NCI-H1694 treated with DMSO at 0.1 percent for 48 hours (cell line): ENCODE measurements at places on chromosomes 5 and 9.

DNA sequence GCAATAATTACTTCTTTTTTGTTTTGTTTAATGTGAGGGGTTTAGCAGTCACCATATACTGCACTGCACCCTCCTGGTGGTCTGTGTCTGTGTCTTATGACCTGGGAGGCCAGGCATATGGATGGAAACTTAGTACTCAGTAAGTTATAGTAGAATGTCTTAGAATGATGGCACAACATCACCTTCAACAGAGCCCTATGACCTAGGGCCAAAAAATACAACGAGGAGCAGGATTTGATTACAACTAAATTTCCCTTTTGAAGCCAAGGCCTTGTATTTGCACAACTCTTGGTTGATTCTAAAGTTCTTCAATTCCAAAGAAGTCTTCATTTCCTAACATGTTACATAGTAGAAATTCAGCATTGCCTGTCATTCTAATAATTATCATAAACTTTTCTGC, 422.1 kb upstream of the PIK3R1 start:
- DNase-seq, result no peak

DNA sequence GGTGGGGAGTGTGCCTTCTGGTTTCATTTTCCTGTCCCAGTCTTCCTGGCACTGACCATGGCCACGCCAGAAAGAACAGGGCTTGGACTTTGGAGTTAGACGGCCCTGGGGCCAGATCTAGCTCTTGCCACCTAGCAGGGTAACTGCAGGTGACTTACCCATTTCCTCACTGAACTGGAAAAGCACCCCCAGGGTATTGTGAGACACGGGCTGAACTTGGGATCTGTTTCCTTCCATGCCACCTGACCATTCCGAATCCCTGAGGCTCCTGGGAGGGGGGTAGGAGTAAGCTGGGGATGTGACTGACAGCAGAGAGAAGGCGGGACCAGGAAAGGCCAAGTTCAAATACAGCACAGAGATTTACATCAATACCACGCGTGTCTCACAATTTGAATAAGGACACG, 9.4 kb downstream of the HNRNPAB start:
- DNase-seq, result no peak

- no peak for DNase-seq
These were observed 3.8 kb downstream of the PRRX2 start for GRCh38 chr9:129669141-129669718.

- DNase-seq, result peak; percentile 61
These were observed 259.6 kb upstream of the RPS23 start for GRCh38 chr5:82537687-82538306.

DNA sequence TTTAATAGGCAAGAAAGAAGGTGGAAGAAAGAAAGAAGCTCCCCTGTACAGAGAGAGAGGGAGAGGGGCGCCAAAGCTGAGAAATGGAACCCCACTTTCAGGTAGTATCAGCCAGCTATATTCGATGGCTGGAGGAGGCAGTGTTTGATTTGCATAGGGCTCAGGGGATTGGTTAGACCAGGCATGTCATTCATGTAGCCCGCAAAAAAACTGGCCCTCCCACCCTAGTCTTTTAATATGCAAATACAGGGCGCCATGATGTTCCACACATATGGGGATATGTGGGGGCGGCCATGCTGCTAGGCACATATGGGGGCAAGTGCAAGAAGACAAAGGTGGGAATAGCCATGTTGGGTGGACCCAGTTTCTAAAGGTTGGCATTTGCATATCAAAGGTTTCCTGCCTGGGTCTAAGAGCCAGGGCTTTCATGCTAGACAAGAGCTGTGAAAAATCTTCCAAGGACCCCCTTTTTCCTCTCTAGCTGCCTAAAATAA, 174.4 kb upstream of the ADRA1B start:
- DNase-seq, result no peak

- DNase-seq, result no peak
These were observed 538.7 kb downstream of the PDE4D start for GRCh38 chr5:59354811-59355210.

DNA sequence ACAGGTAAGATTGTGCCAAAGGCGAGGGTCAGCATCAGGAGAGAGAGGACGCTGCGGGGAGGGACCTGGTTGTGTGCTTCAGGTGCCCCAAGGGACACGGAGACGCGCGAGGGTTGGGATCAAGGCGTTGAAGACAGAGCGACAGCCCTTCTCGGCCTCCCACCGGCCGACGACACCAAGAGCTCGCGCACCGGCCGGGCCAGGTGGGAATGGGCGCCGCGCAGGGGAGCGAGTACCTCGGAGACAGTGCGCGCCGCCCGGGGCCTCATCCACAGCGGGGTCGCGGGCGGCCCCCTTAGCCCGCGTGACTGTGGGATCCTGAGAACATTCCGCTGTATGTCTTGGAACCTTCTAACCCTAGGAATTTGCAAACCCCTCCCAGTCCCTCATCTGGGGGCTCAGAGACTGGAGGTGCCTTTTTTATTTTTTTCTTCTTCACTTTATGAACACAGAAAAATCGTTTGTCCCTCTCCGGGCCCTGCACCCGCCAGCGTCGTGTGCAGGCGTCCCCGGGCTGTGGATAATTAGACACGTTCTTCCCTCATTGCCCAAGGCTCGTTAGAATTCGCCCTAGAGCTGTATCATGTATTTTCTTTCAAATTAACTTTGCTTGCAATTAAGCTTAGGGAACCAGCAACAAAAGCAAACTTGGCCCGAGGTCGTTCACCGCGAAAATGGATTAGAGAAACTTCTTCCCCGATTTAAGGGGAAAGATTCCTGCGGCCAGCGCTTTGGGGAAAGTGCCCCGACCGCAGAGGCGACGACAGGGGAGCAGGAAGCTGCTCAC, 4.8 kb downstream of the FOXE1 start:
- no peak for DNase-seq

DNA sequence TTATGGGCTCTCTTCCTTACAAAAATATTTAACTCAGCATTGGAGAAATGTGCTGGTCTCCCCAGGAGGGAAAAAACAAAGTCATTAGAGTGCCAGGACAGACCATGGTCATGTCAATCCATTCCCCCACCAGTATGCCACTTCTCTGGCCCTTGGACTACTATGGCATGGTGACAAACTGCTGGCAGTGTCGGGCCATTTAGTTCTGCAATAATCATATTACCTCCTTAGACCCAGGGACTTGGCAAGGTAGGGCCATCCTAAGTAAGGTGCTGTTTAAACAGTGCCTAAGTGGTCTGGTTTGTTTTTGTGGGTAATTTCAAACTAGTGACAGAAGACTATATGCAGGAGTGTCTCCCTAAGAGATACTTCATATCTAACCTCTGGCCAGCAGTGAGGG, 177.8 kb upstream of the STK32A start:
- no peak for DNase-seq

- no peak for DNase-seq
These were observed 18.8 kb downstream of the RGS3 start for GRCh38 chr9:113482341-113482740.

GRCh38 chr9:27581826-27582225, 8.5 kb upstream of the C9orf72 start:
- DNase-seq, result no peak

DNA sequence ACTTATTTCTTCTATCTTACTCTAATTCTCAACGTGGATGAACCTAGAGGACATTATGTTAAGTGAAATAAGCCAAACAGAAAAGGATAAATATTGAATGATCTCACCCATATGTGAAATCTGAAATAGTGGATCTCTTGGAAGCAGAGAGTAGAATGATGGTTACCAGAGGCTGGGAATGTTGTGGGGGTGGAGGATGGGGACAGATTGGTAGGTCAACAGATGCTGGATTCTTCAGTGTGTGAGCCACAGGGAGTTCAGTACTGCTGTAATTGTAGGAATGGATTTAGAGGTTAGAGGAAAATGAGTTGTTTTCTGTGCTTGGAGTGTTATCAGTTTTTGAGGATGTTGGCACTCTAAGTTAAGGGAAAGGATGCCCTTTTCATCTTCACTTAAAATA, 190.6 kb downstream of the FBXL7 start:
- DNase-seq, result peak; percentile 26

DNA sequence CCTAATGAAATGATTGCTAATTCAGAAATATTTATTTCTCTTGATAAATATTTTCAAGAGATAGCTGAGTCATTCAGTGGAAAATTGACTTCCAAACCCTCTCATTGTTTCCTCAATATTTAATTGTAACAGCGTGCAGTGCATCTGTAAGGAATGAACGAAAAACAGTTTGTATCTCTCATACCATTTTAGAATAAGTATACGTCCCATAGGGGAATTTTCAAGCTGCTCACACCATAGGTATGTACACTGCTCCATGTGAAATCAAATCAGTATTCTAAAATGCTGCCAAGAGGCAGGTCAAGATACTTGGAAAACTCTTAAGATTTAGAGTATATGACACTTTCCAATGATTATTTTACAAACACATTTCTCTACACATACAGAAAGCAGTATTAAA, 202.2 kb downstream of the ARL15 start:
- no peak for DNase-seq

GRCh38 chr9:30329431-30329830, 2055.0 kb upstream of the ACO1 start:
- no peak for DNase-seq

GRCh38 chr5:136090319-136090718, 42.3 kb upstream of the SMAD5 start:
- no peak for DNase-seq

GRCh38 chr5:172283862-172284610, 472 bp upstream of the UBTD2 start:
- peak; percentile 36 for DNase-seq

GRCh38 chr9:3346549-3346948, 179.3 kb downstream of the RFX3 start:
- DNase-seq, result no peak

GRCh38 chr9:13027879-13028278, 251.6 kb downstream of the MPDZ start:
- DNase-seq, result peak; percentile 6

- DNase-seq, result no peak
These were observed 189.5 kb downstream of the SEC61B start for GRCh38 chr9:99411479-99412115.

- DNase-seq, result no peak
These were observed 182.1 kb upstream of the TRIM32 start for GRCh38 chr9:116504893-116505480.

DNA sequence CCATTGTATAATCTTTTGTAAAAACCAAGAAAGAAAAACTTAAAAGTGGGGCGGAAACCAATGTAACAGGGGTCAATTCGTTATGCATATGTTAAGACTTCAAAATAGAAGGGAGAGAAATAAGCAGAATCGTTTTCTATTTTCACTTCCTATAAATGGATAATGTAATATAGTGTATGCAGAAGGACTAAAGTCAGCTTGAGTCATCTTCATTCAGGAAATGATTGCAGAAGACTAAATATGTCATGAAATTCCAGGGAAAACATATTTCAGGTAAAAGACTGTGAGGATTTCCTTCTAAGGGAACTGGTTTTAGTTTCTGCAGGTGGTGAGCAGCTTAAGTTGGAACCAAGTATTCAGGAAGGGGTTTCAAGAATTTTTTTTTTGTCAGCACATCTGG, 753.3 kb downstream of the IRX1 start:
- DNase-seq, result no peak

DNA sequence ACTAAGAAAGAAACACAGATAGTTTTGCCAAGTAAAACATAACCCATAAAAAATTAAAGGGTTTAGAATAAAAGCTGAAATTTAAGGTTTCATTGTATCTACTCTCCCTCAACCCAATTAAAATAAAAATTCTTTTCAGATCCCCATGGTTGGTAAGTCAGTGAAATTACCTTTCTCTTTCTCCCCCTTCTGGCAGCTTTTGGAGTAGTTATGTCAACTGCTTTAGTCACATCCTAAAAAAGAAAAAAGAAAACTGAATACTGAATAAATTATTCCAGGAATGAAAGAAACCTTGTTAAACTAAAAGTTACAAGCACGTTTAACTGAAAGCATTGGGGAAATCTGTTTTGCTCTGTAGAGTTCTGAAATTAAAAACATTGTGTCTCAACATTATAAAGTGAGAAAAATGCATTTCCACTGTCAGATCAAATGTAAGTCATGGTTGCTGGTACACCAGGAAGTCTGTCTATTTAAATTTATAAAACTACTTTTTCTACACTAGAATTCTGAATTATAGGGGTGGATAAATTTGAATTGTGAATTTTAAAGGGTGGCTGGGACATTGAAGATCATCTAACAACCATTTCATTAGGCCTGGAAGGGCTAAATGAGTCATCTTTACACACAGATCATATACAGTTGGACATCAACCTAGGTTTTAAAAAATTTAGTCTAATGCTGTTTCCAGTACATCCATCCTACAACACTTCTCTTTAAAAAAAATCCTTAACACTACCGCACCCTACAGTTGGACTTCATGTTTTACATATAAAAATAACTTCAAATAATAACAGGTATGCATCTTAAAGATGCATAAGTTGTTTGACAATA, 24.7 kb downstream of the PSIP1 start:
- no peak for DNase-seq

DNA sequence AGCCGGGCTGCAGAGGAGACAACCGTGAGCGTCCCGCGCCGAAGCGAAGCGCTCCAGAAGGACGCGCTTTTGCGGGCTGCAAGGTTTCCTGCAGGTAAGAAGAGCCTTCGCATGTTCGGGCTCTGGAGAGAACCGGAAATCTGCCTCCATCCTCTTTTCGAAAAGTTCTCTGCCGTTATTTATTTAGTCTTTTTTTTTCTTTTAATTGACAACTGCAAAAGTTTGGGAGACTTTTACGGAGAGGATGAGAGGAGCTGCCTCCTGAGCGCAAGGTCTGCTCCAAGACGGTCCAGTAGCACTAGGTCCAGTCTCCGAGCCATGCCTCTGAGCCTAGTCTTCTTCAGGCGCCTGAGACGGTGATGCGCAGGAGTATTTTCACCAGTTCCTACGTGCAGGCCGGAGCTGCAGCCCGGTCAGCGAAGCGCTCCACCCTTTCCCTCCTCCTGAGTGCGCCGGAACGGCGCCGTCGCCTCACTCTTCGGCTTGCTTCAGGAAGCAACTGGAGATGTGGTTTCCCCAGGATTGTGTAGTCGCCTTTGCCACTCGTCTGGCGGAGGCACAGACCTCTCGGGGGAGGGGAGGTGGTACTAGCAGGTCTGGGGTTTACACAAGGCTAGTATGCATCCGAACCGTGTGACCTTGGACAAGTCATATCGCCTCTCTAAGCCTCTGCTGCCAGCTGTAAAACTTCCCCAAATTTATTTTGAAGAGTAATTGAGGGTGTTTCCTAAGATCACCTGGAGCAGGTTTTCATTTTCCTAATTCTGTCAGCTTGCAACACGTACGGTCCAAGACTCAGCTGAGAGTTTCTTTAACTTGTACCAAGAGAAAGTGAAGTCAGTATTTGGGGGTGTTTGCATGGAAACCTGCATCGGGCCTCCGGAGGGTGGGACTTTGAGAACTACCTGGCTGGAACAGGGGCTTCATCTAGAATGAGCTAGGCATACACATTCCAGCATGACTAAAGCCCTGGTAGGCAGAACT, 4.5 kb downstream of the POU4F3 start:
- no peak for DNase-seq

- no peak for DNase-seq
These were observed 76.6 kb downstream of the ACTBL2 start for GRCh38 chr5:57405984-57406383.

GRCh38 chr9:120156376-120156775, 423.6 kb downstream of the CDK5RAP2 start:
- DNase-seq, result no peak

DNA sequence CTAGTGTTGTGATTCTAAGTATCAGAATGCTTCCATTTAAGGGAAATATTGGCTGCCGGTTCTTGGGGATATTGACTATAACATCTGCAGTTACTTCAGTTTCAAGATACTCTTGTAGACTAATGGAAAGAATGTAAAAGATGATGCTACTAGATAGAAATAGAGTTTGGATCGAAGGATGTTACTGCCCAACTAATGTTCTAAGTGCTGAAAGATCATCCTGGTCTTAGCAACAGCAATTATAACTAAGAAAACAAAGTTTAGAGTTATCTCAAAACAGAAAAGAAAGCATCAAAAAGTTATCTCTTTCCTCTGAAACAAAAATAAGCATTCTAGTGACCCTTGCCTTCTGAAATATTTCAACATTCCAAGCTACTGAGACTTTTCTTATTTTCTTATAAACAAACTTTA, 49.9 kb downstream of the ITGA1 start:
- DNase-seq, result no peak
